ENCODE measurements at places on chromosomes 4 and X.

DNA sequence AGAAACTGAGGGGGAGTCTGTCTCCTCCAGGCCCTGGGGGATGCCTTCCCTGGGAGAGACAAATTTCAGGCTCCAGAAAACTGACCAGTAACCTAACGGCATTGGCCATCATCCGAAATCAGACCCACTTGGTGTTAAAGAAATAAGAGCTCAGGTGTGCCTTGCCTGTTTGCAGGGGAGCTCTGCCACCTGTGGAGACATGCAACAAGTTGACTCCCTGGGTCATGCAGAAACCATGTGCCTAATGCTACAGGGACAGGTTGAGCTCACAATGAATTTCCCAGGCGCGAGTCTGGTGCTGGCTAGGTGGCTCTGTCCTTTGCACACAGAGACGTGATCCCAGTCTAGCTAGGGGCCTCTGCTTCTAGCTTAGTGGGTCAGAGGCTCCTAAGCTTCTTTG, 95.8 kb upstream of the KIT start:
- no peak for DNase-seq

DNA sequence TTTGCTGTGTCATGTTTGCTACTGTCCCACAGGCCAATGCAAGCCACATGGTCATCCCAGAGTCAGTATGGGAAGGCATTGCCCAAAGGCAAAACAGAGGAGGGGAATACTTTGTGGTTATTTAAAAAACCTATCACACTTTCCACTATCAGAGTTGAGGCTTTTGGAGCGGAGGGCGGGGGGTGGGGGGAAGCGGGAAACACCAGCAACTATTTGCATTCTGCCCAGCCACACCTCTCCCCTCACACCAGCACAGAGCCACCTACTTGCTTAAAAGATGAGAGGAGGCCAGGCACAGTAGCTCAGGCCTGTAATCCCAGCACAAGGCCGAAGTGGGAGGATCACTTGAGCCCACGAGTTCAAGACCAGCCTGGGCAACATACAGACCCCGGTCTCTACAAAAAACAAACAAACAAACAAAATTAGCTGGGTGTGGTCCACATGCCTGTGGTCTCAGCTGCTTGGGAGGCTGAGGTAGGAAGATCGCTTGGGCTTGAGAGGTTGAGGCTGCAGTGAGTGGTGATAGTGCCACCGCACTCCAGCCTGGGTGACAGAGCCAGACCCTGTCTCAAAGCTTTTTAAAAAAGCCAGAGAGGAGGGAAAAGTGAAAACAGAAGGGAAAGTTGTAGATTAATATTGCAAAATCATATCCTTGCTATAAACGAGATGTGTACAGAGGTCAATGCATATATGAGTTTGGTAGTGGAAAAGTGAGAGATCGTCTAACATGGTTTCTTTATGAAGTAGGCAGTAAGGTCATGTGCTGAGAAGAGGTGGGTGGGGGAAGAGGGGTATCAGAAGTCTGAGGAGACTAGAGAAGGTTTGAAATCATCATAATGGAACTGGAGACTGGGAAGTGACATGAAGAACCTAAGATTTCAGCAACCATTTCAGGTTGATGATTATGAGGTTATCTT, 1.9 kb upstream of the CHST7 start:
- DNase-seq: no peak

- no peak for DNase-seq
These were observed 127.4 kb upstream of the ANKRD50 start for GRCh38 chr4:124839786-124840390.

- DNase-seq: no peak
These were observed 264.0 kb upstream of the SLIT2 start for GRCh38 chr4:19987746-19988145.

DNA sequence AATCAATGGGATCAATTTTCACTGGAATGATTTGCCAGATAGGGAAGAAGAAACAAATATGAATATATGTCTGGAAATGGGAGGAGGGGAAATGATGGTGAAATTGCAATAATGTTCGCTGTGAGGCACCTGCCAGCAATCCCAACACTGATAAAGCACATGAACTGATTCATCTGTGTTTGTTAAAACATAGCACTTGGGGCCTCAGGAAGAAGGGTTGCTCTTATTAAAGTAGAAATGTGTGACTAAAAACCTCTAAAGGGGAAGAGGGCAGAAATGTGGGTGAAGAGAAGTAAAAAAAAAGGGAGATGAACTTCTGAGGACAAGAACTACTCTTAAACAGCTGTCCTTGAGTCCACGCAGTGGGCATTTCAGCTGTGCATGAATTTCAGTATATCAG, 101.4 kb downstream of the C4orf51 start:
- DNase-seq: no peak

- no peak for DNase-seq
These were observed 15.9 kb downstream of the SEPTIN6 start for GRCh38 chrX:119676949-119677653.

DNA sequence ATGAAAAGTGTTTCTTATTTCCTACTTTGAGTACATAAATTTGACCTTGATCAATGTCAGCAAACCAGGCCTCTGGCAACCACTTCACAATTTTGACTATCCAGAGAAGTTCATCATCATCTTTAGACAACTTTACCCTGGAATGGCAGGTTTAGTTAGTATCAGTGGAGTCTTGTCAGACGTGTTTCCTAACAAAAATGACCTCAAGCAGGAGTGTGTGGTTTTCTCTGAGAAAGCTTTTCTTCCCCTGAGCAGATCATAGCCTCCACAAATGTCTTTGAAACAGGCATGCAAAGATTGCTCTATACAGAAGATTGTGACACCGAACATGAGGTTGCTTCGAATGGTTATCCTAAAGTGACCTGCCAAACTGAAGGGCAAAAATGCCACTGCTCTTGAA, 642.3 kb downstream of the RPA4 start:
- no peak for DNase-seq

DNA sequence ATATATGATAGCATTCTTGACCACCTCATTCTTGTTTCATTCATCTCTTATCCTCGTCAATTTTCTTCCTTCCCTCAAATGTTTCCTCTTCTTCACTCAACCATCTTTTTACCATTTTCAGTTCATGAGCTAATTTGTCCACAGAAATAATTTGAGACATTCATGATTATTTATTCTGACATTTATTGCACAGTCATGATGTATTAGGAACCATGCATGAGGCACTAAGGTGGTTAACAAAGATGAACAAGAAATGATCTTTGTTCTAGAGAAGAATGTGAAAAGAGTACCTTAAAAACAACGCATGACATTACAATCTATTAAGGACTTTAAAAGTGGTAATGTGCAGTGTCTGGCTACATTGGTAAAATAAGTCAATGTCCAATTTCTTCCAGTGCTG, 27.9 kb downstream of the TEC start:
- DNase-seq: no peak

- no peak for DNase-seq
These were observed 205.7 kb downstream of the CAMK2D start for GRCh38 chr4:113555868-113556267.

DNA sequence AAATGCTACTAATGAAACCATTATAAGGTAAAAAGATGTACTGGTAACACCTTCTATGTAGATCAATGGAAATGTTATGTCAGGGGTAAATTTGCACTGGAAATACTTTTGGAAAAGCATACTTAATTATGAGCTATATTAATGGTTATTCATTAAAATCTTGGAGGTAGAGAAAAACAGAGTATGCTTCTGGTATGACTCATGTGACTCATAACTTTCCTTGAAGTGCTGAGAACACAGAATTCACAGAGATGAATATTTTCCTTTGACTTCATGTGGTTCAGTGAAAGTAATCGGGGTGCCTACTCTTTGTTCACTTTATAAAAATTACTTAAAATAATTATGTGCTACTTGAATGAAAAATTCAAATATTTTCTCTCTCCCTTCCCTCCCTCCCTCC, 254.2 kb downstream of the KCTD8 start:
- DNase-seq: no peak

GRCh38 chr4:25246680-25247611, 13.1 kb downstream of the PI4K2B start:
- no peak for DNase-seq

DNA sequence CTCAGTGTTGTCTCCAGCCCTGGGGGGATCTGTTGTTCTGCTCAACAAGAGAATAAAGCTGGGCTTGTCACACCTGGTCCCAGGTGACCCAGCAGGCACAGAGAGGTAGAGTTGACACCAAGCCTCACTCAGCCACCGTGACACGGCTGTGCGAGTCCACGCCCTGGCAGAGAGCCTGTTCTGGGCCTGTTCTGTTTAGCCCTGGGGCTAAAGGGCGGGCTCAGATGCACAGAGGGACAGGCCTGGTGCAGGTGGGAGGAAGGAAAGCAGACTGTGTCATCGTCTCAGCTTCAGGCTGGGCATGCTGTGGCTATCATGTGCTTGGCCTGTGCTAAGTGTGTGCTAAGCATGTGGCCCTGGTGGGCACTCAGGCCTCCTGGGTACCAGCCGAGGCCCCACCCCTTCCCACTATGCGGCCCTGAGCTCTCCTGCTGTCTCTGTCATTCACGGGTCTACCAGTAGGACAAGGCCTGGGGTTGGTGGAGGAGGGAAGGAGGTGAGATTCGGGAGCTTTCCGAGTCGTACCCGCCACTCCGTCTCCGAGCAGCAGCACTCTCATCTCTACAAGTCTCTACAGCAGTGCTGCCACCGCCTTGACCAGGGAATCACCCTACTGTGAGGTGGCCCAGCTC, 10.8 kb downstream of the WFS1 start:
- DNase-seq: no peak

- DNase-seq: no peak
These were observed 333.6 kb upstream of the FAM241A start for GRCh38 chr4:111811661-111812060.

GRCh38 chr4:53365121-53365485, 758 bp downstream of the SCFD2 start:
- no peak for DNase-seq

GRCh38 chr4:16027114-16027513, 56.7 kb downstream of the PROM1 start:
- DNase-seq: no peak

DNA sequence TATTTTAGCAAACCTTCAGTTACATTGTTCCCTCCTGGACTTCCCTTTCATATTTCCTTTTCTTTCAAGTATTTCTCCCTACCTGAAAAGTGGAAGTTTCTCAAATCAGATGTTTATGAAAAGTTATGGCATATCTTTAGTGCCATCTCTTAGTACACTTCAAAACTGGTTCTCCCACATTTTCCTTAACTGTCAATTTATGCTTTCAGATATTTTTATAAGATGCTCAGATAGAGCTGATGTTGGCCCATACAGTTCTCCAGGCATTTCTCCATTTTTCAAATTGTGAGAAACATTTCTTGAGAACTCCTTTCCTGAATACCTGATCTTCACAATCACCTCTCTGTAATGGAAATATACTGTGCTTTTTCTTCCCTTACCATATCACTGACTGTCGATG, 32.5 kb upstream of the AP1AR start:
- no peak for DNase-seq

- no peak for DNase-seq
These were observed 98.6 kb downstream of the PSAPL1 start for GRCh38 chr4:7336067-7336569.

- no peak for DNase-seq
These were observed 135.7 kb upstream of the SCML1 start for GRCh38 chrX:17601441-17602200.

DNA sequence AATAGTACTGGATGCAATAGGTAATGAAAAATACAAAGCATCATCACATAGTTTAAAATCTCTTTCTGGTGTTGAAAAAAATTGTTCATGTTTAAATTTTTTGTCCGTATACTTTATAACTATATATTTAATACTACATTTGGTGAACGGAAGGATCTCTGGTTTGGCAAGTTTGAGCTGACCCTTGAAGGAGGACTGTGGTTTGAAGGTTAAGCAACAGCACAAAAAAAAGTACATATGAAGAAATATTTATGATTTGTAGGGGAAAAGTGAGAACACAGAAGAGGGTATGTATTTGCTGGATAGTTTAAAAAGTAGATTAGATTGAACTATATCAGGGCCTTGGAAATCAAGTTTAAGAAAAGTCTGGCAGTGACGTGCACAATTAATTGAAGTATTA, 13.3 kb downstream of the SRP72 start:
- no peak for DNase-seq

GRCh38 chr4:99827454-99827853, 10.8 kb downstream of the DAPP1 start:
- no peak for DNase-seq

GRCh38 chr4:74570095-74570494, 125.2 kb downstream of the AREG start:
- no peak for DNase-seq

GRCh38 chr4:24664956-24665355, 80.6 kb upstream of the DHX15 start:
- DNase-seq: no peak

DNA sequence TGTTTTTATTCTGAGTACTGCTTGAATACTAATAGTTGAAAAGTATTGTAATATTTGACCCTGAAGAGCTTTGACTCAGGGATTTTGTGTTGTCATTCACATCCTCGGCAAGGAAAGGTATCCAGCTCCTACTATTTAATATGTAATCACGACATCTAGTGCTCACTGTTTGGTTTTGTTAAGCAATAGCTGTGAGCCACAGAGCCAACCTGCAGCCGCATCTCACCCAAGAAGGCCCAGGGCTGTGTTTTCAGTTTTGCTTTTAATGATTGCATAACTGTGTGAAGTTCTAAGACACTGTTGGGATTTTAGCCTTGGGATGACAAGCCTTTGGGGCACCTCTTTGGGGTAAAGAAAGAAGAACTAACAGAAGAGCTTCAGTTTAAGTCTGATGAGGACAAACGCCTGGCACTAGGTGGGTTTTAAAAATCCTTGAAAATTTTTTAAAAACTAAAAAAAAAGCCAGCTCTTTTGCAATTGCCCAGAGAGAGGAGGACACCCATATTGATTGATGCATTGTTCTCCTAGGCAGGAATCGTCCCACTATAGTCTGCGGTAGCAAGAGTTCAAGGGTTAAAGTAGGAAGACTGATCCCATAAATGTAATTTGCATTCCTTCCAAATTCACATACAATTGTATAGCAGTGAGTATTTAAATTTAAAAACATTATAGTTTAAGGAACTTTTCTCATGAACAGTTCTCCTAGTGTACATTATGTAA, 157.8 kb downstream of the RELL1 start:
- no peak for DNase-seq

DNA sequence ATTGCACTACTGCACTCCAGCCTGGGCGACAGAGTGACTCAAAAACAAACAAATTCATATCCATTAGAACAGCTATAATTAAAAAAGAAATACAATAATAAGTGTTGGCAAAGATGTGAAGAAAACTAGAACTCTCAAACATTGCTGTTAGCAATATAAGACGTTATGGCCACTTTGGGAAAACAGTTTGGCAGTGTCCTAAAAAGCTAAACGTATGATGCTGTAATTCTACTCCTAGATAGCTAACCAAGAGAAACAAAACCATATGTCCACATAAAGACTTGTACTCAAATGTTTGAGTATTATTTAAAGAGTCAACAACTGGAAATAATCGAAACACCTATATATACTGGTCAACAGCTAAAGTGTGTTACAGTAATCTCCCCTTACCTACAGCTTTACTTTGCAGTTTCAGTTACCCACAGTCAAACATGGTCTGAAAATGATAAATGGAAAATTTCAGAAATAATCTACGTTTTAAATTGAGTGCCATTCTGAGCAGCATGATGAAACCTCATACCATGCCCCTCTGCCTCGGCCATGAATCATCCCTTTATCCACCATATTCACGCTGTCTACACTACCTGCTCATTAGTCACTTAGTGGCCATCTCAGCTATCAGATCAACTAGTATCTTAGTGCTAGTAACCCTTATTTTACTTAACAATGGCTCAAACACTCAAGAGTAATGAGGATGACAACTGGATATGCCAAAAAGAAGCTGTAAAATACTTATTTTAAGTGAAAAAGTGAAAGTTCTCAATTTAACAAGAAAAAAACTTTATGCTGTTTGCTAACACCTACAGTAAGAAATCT, 4.9 kb downstream of the ELF2 start:
- no peak for DNase-seq
